Activated T-helper 1 cell treated with anti-CD3 and anti-CD28 coated beads, Interleukin-12 subunit alpha, Interleukin-12 subunit beta, Interleukin-2, Interleukin-4 antibody, amounts not matched to agents 30 ng/mL and 10 ng/mL and 1 ng/mL, durations not matched to agents 14 hours and 24 hours and 36 hours (primary cell): ENCODE measurements at places on chromosomes 5 and 9. TPM values are rescaled to one million over a fixed set of nuclear protein-coding genes. Genes with fewer than 3 reads are reported as not detected.

ELAVL2 gene
- not detected in 2 replicates for total RNA-seq

IL13 gene
- total RNA-seq: 294 and 308 TPM in 2 replicates

SARDH gene
- total RNA-seq: 0.51 and 0.60 TPM in 2 replicates

PALM2AKAP2 gene
- 2.2 and 5.5 TPM in 2 replicates for total RNA-seq

DNA sequence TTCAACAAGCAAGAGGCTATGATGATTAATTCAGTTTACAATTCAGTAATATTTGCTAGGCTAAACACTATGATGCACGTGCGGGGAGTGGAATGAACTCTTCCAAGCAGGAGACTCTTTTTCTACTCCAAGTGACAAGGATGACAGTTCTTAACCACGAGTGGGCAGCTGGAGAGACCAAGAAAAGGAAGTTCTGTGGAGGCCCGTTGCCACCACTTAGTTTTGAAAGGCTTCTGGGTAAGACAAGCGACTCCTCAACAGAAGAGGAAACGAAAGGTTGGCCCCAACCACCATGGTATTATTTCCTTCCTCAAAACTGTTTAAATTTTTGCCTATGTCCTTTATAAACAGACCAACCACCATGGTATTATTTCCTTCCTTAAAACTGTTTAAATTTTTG, 2.8 kb downstream of the DCAF12 start:
- peak overlapping the region; percentile 74 for H3K27ac ChIP-seq
- no peaks in the 10 kb centered on the region for H3K27me3 ChIP-seq

- H3K36me3 ChIP-seq: no peaks in the 10 kb centered on the region
- peaks cover 33% of the 10 kb centered on the region for H3K27me3 ChIP-seq
- H3K27ac ChIP-seq: no peak overlapping the region
- H3K4me1 ChIP-seq: no peaks in the 10 kb centered on the region
- no peak overlapping the region for H3K4me3 ChIP-seq
Measured at GRCh38 chr9:21174671-21175070, 8.2 kb upstream of the IFNA21 start.

DNA sequence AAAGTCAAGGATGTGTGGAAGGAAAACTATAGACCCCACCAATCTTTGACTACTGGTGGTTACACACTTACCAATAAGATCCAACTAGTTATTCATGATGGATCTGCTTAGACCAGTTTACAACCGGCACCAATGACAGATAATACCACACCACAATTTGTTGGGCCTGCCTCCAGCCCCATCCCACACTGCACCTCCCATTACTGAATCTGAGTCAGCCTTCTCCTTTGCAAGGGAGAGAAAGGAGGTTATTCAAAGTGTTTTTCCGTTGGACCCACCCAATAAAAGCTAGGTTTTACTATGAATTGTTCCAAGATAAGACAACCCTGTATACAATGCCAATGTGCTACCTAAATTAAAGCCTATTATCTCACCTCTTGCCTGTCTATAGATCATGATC, 453.5 kb downstream of the MTRR start:
- no peaks in the 10 kb centered on the region for H3K27me3 ChIP-seq
- H3K36me3 ChIP-seq: no peaks in the 10 kb centered on the region
- no peak for DNase-seq

DNA sequence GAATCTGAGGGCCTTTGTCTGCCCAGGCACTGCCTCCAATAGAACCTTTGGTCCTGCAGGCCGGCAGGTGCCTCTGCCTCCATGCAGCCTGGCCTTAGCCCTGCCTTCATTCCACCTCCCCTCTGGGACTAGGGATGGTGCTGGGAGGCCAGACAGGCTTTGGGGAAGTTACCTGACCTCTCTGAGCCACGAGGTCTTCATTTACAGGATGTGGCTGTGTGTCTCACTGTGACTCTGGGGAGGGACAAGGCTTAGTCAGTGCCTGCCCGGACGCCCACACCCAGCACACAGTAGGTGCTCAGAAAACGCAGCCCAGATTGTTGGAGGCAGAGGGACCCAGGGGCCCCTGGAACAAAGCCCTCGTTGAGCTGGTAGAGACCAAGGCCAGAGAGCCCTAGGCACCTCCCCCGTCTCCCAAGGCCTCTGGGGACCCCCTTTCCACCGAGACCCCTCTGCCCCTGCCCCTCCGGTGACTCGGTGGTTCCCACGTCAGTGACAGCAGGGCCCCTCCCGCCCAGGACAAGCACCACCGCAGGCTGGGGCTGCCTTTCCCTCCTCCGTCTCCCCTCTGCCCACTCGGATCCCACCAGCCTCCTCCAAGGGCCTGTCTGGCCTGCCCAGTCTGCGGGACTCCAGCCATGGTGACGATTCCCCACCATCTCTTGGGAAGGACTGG, 46.9 kb upstream of the EGFL7 start:
- no peak overlapping the region for H3K4me3 ChIP-seq
- H3K27me3 ChIP-seq: peaks cover 2% of the 10 kb centered on the region
- no peak overlapping the region for H3K27ac ChIP-seq
- DNase-seq: no peak
- no peaks in the 10 kb centered on the region for H3K36me3 ChIP-seq
- H3K4me1 ChIP-seq: no peaks in the 10 kb centered on the region

DNA sequence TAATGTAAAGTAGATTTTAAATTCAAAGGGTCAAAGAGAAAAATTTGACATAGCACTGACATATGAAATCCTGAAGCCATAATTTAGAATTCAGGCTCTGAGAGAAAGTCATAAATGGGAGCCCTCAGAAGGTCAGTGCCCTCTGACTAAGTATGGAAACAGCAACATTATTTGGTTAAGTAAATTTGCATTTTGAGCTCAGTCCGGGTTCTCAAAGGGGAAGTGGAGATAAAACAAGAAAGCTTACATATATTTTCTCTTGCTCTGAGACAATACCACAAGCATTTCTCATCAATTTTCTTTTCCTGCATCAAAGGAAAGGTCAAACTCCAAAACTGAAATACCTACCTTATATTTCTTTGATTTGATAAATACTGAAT, 348.0 kb downstream of the SEMA5A start:
- no peak overlapping the region for H3K4me3 ChIP-seq
- H3K4me1 ChIP-seq: no peaks in the 10 kb centered on the region
- H3K27me3 ChIP-seq: peaks cover 2% of the 10 kb centered on the region
- no peak for DNase-seq
- no peaks in the 10 kb centered on the region for H3K36me3 ChIP-seq
- no peak overlapping the region for H3K27ac ChIP-seq

DNA sequence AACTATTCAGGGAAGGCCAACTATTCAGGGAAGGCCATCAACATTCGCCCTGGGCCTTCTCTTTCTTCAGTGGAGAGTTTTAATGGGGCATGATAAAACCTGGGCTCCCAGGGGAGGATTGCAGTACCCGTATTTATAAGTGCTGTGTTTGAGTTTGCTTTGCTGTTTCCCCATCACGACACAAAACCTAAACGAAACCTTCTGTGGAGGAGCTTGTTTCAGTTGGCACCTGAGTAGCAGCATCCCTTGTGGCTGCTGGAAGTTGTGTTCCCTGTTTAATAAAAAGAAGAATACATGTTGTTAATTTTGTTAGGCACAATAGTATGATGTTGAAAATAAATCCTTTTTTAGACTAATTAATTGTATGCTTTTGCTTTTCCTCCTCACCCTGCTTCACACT, 8.3 kb downstream of the WDR31 start:
- no peak for DNase-seq
- no peaks in the 10 kb centered on the region for H3K36me3 ChIP-seq
- H3K4me1 ChIP-seq: no peaks in the 10 kb centered on the region
- H3K27ac ChIP-seq: no peak overlapping the region
- H3K27me3 ChIP-seq: no peaks in the 10 kb centered on the region

- no peaks in the 10 kb centered on the region for H3K36me3 ChIP-seq
- H3K27ac ChIP-seq: no peak overlapping the region
- H3K4me1 ChIP-seq: no peaks in the 10 kb centered on the region
- no peak for DNase-seq
- no peaks in the 10 kb centered on the region for H3K27me3 ChIP-seq
Measured at GRCh38 chr9:81497091-81497490, 192.3 kb downstream of the TLE1 start.

GRCh38 chr5:135887881-135888614, 7.6 kb downstream of the IL9 start:
- H3K27ac ChIP-seq: no peak overlapping the region
- H3K36me3 ChIP-seq: no peaks in the 10 kb centered on the region
- peaks cover 14% of the 10 kb centered on the region for H3K4me1 ChIP-seq
- no peak overlapping the region for H3K4me3 ChIP-seq

DNA sequence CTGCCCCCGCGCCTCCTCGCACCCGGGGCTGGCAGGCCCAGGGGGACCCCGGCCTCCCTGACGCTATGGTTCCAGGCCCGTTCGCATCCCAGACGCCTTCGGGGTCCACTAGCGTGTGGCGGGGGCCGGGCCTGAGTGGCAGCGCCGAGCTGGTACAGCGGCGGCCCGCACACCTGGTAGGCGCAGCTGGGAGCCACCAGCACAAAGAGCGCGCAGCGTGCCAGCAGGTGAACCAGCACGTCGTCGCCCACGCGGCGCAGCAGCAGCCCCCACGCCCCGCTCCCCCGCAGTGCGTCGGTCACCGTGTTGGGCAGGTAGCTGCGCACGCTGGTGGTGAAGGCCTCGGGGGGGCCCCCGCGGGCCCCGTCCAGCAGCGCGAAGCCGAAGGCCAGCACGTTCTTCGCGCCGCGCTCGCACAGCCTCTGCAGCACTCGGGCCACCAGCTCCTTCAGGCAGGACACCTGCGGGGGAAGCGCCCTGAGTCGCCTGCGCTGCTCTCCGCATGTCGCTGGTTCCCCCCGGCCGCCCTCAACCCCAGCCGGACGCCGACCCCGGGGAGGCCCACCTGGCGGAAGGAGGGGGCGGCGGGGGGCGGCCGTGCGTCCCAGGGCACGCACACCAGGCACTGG, 548 bp downstream of the TERT start:
- peaks cover 5% of the 10 kb centered on the region for H3K27me3 ChIP-seq
- H3K27ac ChIP-seq: no peak overlapping the region
- peak overlapping the region; percentile 53 for H3K4me3 ChIP-seq
- no peak for DNase-seq
- H3K4me1 ChIP-seq: peaks cover 5% of the 10 kb centered on the region

DNA sequence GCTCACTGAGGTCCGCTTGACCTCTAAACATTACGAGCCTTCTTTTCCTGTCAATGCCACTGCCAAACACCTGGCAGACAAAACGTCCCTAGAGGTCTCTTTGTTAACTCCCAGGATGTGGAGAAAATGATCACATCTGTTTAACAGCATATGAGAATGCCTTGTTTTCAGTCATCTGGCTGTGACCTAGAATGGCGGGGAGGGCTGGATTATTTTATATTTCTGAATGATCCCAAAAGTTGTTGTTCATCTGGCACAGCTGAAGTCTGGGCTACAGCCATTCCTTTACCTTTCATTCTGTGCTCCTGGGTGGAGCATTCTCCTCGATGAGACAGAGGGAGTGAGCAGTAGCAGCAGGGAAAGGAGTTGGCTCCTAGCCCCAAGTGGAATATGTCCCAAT, 138.2 kb downstream of the PRDM6 start:
- no peaks in the 10 kb centered on the region for H3K4me1 ChIP-seq
- no peak for DNase-seq
- no peaks in the 10 kb centered on the region for H3K36me3 ChIP-seq
- H3K27me3 ChIP-seq: no peaks in the 10 kb centered on the region

GRCh38 chr5:67019065-67019845, 177.3 kb downstream of the CD180 start:
- H3K4me3 ChIP-seq: no peak overlapping the region
- H3K36me3 ChIP-seq: peaks cover 10% of the 10 kb centered on the region
- DNase-seq: no peak
- H3K4me1 ChIP-seq: peaks cover 48% of the 10 kb centered on the region

- DNase-seq: no peak
- no peak overlapping the region for H3K27ac ChIP-seq
- peaks cover 44% of the 10 kb centered on the region for H3K36me3 ChIP-seq
- H3K4me3 ChIP-seq: no peak overlapping the region
- peaks cover 42% of the 10 kb centered on the region for H3K4me1 ChIP-seq
- no peaks in the 10 kb centered on the region for H3K27me3 ChIP-seq
Measured at GRCh38 chr5:41832430-41832829, 37.8 kb downstream of the OXCT1 start.

- no peak for DNase-seq
- no peak overlapping the region for H3K27ac ChIP-seq
- H3K4me1 ChIP-seq: no peaks in the 10 kb centered on the region
- no peaks in the 10 kb centered on the region for H3K27me3 ChIP-seq
Measured at GRCh38 chr5:13250464-13251291, 693.8 kb downstream of the DNAH5 start.

DNA sequence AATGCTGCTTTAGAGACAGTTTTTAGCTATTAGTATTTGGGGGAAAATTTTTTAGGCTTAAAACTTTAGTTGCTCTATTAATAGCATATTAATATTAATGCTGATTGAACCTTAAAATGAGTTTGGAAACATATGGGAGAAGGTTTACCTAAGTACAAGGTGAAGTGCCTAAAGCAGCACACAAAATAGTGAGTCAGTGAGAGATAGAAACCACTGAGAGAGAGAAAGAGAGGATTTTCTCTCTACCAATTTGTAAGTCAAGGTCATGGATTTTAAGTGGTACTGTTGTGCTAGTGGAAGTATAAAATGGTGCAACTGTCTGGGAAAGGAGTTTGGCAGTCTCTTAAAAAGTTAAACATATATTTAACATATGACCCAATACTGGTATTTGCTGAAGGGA, 64.9 kb downstream of the MARCHF3 start:
- no peak overlapping the region for H3K4me3 ChIP-seq
- H3K36me3 ChIP-seq: peaks cover 2% of the 10 kb centered on the region
- peaks cover 2% of the 10 kb centered on the region for H3K4me1 ChIP-seq
- DNase-seq: no peak

DNA sequence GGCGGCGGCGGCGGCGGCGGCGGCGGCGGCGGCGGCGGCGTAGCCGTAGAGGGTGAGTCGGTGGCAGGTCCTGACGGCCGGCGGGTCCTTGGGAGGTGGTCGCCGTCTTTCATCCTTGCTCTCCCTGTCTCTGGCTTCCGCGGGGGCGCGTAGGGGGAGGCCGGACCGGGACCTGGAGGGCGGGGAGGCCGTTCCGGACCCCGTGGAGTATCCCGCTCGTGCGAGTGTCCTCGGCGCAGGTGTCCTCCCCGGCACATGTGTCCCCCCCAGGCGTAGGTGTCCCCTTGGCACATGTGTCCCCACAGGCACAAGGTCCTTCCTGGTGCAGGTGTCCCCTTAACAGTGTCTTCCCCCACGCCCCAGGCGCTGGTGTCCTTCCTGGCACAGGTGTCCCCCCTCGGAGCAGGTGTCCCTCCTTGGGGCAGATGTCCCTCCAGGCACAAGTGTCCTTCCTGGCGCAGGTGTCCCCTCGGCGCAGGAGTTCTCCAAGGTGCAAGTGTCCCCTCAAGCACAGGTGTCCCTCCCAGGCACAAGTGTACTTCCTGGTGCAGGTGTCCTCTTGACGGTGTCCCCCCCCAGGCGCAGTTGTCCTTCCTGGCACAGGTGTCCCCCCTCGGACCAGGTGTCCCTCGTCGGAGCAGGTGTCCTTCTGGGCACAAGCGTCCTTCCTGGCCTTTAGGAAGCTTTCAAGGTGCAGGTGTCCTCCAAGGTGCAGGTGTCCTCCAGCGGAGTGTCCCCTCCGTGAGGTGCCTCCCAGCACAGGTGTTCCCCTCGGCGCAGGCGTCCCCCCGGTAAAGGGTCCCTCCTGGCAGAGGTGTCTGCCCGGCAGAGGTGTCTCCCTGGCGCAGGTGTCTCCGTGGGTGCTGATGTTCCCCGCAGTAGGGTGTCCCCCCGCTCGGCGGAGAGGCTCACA, 519 bp downstream of the EXOC3 start:
- H3K4me1 ChIP-seq: peaks cover 21% of the 10 kb centered on the region
- peaks cover 3% of the 10 kb centered on the region for H3K27me3 ChIP-seq
- peak overlapping the region; percentile 97 for H3K4me3 ChIP-seq
- no peak for DNase-seq
